Astrocyte of the hippocampus (primary cell): ENCODE measurements at places on chromosomes 4 and X.
A peak's percentile ranks its signal among the peaks of the same experiment; 100 is the strongest.

GRCh38 chr4:64724689-64725088, 315.4 kb upstream of the TECRL start:
- no peak for DNase-seq

- DNase-seq: no peak
These were observed 591.5 kb downstream of the PPARGC1A start for GRCh38 chr4:23298371-23298770.

DNA sequence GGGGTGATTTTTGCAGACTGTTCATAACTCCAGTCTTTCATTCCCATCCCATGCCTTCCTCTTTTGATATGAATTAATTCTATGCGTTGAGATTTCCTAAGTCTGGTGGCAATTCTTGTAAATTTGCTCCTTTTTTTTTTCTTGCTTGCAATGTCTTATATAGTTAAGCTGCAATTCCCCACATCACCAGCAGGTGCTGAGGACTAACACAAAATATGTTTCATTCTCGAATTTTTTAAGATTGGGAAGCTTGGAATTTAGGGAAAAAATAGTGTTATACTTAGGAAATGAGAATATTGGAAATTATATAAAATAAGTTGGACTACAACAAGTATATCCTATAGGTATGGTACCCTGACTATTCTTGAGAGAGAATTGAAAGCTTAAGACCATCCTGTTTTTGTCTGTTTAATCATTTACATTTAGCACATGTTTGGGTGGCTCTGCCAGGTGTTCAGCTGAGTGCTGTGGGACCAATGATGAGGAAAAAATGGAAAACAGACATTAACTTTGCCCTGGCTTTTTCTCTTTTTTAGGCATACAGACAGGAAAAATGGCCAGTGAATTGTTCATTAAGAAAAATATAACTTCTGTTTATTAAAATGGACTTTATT, 30.2 kb downstream of the AFF2 start:
- peak; percentile 20 for DNase-seq

DNA sequence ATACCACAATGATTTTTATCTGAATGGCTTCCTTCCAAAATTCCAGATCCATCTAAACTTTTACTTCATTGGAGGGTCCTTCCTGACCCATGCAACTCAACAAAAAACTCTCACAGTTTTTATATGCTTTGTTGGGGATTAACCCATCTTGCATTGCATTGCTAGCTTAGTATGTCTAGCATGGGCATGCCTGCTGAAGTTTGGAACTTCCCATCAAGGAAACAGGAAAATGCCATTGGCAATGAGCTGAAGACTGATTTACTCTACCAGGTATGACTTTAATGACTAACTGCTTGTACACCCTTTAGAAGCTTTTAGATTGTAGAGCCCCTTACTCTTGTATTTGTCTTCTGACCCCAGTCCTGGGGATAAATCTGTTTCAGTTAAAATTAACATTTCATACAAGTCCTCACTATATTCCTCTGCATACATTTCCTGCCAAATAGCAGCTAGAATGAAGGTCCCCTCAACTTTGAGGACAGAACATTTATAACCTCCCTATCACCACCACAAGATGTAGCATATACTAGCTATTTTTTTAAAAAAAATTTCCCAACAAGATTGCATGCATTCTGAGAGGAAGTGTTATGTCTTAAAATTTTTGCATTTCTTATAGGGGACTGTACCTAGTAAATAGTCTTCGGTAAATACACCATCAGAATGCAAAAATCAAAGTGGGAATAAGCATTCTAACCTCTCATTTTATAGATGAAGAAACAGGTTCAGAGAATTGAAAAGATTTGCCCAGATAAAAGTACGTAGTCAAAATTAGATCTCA, 52.5 kb upstream of the ATXN3L start:
- DNase-seq: no peak

- no peak for DNase-seq
These were observed 46.2 kb downstream of the SMARCA5 start for GRCh38 chr4:143559757-143560147.

GRCh38 chrX:79100791-79101484, 43.5 kb upstream of the GPR174 start:
- DNase-seq: no peak

DNA sequence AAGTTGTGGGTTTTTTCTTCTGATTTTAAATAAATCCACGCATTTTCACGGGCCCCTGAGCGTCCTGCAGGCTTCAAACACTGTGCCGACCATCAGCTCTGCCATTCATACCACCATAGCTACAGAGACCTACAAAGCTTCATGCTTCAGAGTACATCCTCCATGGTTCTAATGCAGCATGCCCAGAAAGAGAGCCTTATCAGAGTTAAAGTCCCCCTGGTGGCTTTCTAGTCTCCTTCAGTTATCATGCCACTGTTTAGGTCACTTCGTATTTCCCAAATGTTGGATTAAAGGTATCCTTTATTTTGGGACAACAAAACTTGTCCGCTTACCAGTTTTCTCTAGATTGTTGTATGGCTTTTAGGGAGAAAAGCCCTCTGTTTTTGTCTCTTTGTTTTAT, 66.7 kb upstream of the VCX2 start:
- DNase-seq: no peak

- no peak for DNase-seq
These were observed 24.6 kb upstream of the LAP3 start for GRCh38 chr4:17552427-17552826.

- no peak for DNase-seq
These were observed 165.4 kb upstream of the C1QTNF7 start for GRCh38 chr4:15262396-15262795.

GRCh38 chr4:141652161-141652778, 15.9 kb downstream of the IL15 start:
- peak; percentile 82 for DNase-seq

DNA sequence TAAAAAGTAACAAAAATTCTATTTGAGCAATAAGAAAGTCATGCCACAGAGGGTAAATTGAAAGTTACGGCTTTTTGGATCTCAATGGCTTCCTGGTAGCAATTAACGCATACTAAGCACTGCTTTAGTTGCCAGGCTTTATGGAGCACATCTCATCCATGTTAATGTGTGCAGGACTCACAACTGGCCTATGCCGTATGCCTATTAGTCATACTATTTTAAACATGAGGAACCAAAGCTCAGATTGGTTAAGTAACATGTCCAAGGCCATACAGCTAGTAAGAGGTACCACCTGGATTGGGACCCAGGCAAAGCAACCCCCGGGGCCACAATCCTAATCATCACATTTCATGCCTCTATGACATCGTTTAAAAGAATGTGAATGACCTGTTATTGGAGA, 17.1 kb downstream of the DAPP1 start:
- no peak for DNase-seq

DNA sequence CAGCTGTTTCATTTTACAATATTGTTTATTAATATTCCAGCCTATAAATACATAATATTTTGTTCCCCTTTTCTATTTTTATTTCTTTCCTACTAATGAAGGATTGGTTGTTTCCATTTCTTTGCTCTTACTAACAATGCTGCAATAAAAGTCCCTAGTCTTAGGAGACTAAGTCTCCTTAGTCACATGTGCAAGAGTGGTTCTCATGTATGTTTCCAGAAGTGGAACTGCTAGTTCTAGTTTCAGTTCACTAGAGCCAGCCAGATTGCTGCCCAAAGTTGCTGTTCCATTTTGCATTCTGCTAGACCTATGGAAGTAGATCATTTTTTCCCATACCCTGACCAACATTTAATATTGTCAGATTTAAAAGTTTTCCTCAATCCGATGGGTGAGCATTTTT, 44.3 kb downstream of the CNGA1 start:
- no peak for DNase-seq

- peak; percentile 39 for DNase-seq
These were observed 67.9 kb downstream of the TMLHE start for GRCh38 chrX:155544881-155545280.

GRCh38 chrX:373641-374471, 12.9 kb downstream of the PPP2R3B start:
- peak; percentile 70 for DNase-seq

DNA sequence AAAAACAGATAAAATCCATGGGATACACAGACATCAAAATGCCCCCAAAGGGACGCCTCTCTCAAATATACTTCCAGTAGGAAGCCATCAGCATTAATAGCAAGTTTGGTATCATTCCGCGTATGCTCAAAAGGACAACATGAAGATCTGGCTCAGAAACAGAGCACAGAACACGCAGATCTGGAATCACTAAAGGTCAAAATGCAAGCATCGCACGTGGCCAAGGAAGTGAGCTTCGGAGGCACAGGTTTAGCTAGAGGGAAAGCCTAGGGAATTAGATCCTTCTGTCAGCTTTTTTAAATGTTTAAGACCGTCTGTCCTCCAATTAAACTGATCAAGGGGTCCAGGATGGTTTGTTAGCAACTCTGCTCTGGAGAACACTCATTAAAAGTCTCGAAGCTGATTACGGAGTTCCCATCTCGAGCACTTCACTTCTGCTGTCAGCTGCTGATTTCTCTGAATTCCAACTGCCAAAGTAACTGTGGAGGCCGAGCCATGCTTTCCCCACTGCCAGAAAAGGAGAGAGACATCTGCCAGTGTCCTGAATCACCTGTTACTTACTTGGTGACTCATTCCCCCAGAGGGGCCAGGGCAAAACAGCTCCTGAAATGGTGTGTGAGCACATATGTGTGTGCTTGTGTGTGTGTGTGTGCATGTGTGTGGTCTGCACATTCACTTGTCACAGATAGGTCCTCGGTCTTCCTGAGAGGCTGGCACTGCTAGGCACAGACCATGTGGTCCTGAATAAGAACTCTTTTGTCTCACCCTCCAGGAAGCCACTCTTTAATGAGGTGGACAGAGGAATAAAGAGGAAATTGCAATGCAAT, 177.7 kb upstream of the PPARGC1A start:
- peak; percentile 59 for DNase-seq

GRCh38 chr4:53706422-53707032, 115.2 kb upstream of the LNX1 start:
- peak; percentile 73 for DNase-seq

DNA sequence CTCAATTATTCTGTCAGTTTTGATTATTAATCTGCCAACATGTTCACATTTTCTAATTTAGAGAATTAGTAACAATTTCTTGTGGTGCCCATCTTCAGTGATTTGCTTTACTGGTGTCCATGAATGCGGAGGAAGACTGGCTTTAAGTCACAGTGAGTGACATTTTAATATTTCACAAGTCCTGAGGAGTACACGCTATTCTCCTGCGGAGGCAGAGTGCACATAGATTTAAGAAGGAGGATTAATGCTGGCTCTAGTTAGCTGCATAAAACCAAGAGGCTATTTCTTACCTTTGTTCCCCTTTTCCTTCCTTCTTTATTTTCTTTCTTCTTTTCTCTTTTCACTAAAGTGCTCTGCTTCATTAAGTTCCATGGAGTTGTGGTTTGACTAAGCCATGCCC, 495.2 kb upstream of the IGFBP7 start:
- no peak for DNase-seq

GRCh38 chr4:42284030-42284429, 113.3 kb upstream of the SHISA3 start:
- no peak for DNase-seq

- no peak for DNase-seq
These were observed 13.5 kb downstream of the MAOB start for GRCh38 chrX:43868791-43869190.

GRCh38 chrX:140664939-140665338, 44.6 kb upstream of the LINC00632 start:
- peak; percentile 36 for DNase-seq

- DNase-seq: peak; percentile 58
These were observed 665 bp downstream of the TIGD2 start for GRCh38 chr4:89111833-89112563.

DNA sequence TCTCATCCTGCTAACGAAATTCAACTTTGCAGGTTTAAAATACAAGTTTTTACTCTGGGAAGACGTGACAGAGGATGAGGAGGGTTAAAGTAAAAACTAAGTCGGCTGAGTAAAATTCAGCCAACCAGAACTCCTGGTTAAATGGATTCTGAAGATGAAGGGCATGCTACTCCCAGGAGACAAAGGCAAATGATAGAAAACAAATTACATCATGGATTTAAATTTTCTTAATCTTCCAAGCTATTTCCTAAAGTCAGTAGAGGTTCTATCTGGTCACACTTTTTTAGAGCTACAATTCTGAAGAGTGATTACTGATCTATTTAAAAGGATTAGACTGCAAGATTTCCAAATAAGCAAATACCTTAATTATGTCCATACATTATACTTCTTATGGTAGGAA, 47.9 kb downstream of the ZNF827 start:
- no peak for DNase-seq

GRCh38 chrX:53684415-53685192, 1.9 kb downstream of the HUWE1 start:
- DNase-seq: peak; percentile 13

GRCh38 chr4:158051401-158052235, 121.2 kb downstream of the GASK1B start:
- DNase-seq: peak; percentile 86

DNA sequence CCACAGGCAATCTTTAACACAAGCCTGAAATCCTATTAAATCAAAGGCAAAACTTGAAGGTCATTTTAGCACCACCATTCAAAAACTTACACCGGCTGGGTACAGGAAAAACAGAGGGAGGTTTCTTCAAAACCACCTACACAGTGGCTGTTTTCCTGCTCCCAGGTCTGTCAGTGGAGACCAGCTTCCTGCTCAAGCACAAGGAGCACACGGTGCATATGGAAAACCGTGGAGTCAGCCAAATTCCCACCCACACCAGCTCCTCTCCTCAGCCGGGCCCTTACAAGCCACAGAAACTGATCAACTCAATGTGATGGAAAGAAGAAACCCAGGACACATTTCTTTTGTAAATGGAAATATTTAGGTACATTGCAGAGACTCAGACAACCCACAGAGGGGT, 14.3 kb upstream of the FAM241A start:
- DNase-seq: peak; percentile 20

GRCh38 chr4:112077743-112078142, 67.5 kb upstream of the FAM241A start:
- DNase-seq: no peak

DNA sequence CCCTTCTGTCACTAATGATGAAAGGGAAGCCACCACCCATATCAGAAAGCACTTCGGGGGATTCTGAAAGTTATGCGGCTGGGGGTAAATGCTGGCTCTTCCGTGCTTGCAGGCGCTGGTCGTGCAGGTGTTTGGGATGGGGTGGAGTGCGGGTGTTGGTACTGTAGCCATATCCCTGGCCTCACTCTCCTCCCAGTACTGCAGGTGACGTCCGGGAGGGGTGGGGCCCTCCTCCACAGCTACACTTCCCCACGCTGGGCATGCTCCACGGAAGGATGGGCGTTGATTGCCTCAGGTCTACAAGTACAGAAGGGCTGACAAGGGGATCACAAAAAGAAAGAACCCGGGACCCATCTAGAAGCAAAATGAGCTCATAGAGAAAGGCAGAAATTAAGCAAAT, 48.6 kb upstream of the CLDN24 start:
- no peak for DNase-seq

GRCh38 chr4:139563515-139563914, 7.5 kb upstream of the SETD7 start:
- DNase-seq: peak; percentile 53

- peak; percentile 38 for DNase-seq
These were observed 1.3 kb upstream of the ZNF141 start for GRCh38 chr4:336099-336892.

GRCh38 chrX:101957174-101957573, 25.3 kb upstream of the ZMAT1 start:
- DNase-seq: no peak
